ENCODE measurements at places on chromosomes 4 and X.
A peak's percentile ranks its signal among the peaks of the same experiment; 100 is the strongest.

GRCh38 chr4:46370531-46370930 is 19.4 kb downstream of the GABRA2 start:
- no peaks in the 10 kb centered on the region for H3K27me3 ChIP-seq
- no peaks in the 10 kb centered on the region for H3K36me3 ChIP-seq
- H3K27ac ChIP-seq = no peak overlapping the region
- DNase-seq = no peak
- no peak overlapping the region for H3K4me3 ChIP-seq

DNA sequence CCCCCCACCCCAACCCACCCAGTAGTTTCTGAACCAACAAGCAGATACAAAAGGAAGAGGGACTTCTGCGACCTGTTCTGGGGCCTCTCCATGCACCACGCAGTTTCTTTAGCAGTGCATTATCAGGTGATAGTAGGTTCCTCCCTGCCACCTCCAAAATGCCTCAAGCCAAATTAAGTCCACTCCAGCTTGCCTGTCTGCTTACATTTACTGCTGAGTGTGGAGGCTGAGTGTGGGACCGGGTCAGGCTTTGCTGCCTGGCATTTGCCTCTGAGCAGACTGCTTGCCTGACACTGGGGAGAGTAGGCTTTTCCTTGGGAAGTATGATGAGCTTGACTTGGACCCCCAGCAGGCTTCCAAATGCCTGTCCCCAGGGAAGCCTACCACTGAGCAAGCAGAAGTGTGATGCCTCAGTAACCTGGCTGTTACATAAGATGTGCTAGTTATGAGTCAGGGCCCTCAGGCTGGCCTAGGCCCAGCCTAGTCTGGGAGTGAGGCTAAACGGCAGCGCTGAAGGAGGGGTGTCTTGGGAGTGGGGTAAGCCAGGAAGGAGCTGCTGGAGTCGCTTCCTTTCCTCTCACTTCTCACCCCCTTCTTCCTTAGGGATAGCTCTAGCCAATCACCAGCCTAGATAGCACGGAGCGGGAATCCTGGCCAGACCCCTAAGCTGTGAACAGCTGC is 9.0 kb downstream of the TSC22D3 start:
- H3K4me3 ChIP-seq = no peak overlapping the region
- H3K27me3 ChIP-seq = no peaks in the 10 kb centered on the region
- H3K27ac ChIP-seq = no peak overlapping the region
- no peaks in the 10 kb centered on the region for H3K4me1 ChIP-seq

DNA sequence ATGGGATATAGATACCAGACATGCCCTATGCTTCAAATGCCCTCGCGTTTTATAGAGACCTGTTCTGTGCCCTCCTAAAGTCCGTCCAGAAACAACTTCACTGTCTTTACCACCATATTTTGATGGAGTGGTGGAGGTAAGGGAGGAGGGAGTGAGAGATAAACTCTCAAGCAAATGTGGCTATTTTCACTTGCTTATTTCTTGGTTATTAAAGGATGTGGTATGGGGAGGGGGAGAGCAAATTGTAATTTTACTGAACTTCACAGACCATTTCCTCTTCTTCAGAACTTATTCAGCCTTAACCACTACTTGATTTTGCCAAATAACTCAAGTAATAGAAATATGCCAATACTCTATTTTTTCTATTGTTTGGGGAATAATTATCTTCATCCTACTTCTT is 31.5 kb downstream of the GPR174 start:
- peaks cover 12% of the 10 kb centered on the region for H3K4me1 ChIP-seq
- H3K27ac ChIP-seq = no peak overlapping the region
- DNase-seq = no peak

DNA sequence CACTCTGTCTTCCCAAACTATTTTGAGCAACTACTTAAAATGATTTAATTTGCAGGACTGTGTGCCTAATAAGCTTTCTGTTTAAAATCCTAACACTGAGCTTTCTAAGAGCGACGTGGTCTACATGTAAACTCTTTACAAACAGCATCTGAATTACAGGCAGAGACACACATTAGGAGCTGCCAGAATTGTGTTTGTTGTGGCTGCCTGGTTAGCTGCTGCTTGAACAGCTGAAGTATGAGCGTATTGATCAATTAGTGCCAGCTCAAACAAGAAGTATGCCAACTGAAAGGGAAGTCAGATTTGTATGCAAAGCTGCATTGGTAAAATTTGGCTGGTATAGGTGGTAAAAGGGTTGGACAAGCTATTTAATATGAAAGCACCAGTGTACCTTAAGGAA is 384.4 kb downstream of the PCDH7 start:
- H3K4me3 ChIP-seq = no peak overlapping the region
- no peak for DNase-seq
- no peaks in the 10 kb centered on the region for H3K36me3 ChIP-seq

DNA sequence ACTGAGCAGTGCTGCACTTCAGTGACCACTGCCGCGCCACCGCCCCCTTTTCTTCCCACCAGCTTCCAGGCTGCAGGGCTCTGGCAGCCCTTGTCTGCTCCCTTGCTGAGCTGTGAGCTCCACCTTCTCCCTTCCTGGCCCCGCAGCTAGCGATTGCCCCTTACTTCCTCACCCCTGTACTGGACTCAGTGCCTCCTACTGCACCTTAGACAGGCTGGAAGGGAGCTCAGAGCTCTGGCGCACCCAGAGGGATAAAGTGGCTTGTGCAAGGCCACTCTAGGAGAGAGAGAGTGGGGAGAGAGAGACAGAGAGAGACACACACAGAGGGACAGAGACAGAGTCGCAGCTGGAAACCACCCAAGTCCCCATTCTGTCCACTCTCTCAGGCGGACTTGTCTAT is 6.0 kb downstream of the RASL11B start:
- no peak for DNase-seq
- no peaks in the 10 kb centered on the region for H3K36me3 ChIP-seq
- H3K27me3 ChIP-seq = no peaks in the 10 kb centered on the region
- H3K4me1 ChIP-seq = no peaks in the 10 kb centered on the region
- no peak overlapping the region for H3K4me3 ChIP-seq

DNA sequence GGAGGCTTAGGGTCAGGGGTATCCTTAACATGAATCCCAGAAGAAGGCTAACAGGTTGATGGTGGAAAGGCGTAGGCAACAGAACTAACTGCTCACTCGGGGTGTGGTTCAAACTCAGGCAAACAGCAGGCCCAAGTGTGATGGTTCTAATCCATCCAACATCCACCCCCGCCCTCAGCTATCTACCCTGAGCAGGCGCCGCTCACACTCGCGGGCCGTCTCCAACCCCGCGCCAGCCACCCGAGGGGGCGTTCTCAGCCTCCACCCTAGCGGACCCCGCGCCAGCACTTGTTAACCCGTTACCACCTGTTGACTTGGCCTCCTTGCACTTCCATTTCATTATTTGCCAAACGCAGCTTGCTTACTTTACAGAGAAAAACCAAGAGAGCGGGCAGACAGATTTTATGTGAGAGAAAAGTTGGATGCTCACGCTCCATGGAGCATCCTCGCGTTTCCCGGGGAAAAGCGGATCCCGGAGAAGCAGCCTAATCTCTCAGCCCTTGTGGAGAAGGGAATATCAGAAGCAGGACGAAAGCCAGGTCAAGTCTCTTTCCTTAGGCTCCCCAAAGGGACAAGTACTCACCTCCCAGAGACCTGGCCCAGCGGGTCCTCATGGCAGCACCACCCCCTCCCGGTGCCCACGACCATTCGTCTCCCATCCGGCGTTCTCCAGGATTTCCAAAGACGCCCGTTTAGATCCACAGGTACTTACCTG is 773 bp downstream of the SNCA start:
- H3K4me1 ChIP-seq = peaks cover 27% of the 10 kb centered on the region
- peak; percentile 71 for DNase-seq
- H3K27ac ChIP-seq = peak overlapping the region; percentile 85
- peak overlapping the region; percentile 77 for H3K4me3 ChIP-seq
- no peaks in the 10 kb centered on the region for H3K27me3 ChIP-seq
- peaks cover 17% of the 10 kb centered on the region for H3K36me3 ChIP-seq

GRCh38 chr4:2172627-2173231 is 69.2 kb downstream of the HAUS3 start:
- no peak overlapping the region for H3K4me3 ChIP-seq
- DNase-seq = no peak
- no peaks in the 10 kb centered on the region for H3K27me3 ChIP-seq
- H3K27ac ChIP-seq = no peak overlapping the region
- peaks cover 5% of the 10 kb centered on the region for H3K4me1 ChIP-seq

- no peaks in the 10 kb centered on the region for H3K4me1 ChIP-seq
- no peak overlapping the region for H3K27ac ChIP-seq
- H3K36me3 ChIP-seq = no peaks in the 10 kb centered on the region
- no peak overlapping the region for H3K4me3 ChIP-seq
- no peaks in the 10 kb centered on the region for H3K27me3 ChIP-seq
- DNase-seq = no peak
These were observed 314.1 kb downstream of the PPP1R2C start for GRCh38 chrX:42463706-42464490.

DNA sequence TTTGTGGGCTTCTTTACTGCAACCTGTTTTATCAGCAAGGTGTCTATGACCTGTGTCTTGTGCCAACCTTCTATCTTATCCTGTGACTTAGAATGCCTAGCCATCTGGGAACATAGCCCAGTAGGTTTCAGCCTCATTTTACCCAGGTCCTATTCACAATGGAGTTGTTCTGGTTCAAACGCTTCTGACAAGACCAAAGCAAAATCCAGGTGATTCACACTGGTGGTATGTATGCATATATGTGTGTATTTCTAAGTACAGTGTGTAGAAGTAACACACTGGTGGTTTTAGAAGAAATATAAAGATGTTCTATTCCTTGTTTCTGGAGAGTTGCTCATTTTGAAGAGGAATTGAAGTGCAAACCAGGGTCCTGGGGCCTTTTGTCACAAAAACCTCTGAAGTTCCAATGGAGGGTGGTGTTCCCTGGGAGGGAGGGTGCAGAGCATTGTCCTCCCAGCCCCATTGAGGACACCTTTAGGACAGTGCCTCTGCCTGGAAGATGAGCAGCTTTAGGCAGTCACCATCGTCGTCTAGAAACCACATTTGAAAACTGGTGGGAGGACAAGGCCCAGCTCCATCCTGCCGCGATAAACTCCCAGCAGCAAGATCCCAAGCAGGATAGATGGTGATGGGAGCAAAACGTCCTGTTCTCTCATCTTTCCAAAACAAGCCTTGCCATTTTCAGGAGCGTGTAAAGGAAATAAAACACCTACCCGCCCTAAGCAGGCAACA is 191.4 kb downstream of the TSPAN5 start:
- H3K36me3 ChIP-seq = peaks cover 4% of the 10 kb centered on the region
- no peaks in the 10 kb centered on the region for H3K27me3 ChIP-seq
- H3K4me1 ChIP-seq = peaks cover 13% of the 10 kb centered on the region
- H3K4me3 ChIP-seq = no peak overlapping the region
- no peak for DNase-seq

DNA sequence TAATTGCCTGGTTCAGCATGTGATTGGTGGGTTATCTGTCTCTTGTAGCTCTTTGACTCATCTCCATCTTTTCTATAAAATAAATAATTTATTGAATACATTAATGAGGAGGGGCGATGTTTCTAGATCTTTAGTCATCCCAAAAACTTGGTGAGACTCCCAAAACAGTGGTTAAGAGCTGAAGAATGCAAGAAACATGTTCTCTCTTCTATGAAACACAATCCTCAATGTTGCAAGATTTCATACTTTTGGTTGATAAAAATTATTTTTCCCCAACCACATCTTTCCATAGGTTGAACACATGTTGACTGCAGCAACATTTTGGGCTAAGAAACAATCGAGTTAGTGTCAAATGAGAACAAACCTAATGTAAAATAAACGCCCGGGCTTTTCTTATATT is 1.2 kb upstream of the TMEM47 start:
- H3K4me1 ChIP-seq = no peaks in the 10 kb centered on the region
- no peak for DNase-seq
- no peak overlapping the region for H3K27ac ChIP-seq
- no peak overlapping the region for H3K4me3 ChIP-seq
- H3K36me3 ChIP-seq = no peaks in the 10 kb centered on the region

GRCh38 chrX:142089193-142089592 is 115.9 kb downstream of the MAGEC2 start:
- DNase-seq = peak; percentile 0
- no peak overlapping the region for H3K27ac ChIP-seq
- H3K36me3 ChIP-seq = no peaks in the 10 kb centered on the region

DNA sequence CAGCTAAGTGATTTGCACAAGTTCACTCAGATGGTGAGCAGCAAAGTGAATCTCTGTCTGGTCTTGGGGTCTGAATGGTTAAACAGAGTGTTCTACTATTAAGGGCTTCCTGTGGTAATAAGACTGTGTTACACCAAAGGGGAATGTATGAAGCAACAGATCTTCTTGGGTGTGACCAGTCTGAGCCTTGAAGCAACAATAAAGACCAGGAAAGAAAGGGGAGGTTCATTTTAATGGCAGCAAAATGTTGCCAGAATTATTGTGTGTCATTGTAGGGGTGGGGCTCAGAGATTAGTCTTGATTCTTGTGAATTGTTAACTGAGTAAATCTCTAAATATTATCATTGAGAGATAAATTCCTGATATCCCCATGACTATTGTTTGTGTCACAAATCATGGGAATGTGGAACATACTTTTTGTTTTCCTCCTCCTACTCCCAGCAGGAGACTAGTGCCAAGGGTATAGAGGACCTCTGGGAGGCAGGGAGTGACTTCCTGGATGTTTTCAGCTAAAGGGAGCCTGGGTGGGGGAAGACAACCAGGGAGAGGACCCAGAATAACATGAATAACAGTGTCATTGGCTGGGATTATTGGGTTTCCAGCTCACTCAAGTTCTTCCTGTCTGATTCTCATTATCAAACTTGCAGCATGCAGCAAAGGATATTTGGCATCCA is 141.4 kb upstream of the PAK3 start:
- H3K27me3 ChIP-seq = no peaks in the 10 kb centered on the region
- H3K4me3 ChIP-seq = no peak overlapping the region
- DNase-seq = no peak
- no peaks in the 10 kb centered on the region for H3K36me3 ChIP-seq
- no peaks in the 10 kb centered on the region for H3K4me1 ChIP-seq

- no peaks in the 10 kb centered on the region for H3K27me3 ChIP-seq
- H3K4me3 ChIP-seq = no peak overlapping the region
- H3K4me1 ChIP-seq = no peaks in the 10 kb centered on the region
- H3K36me3 ChIP-seq = no peaks in the 10 kb centered on the region
These were observed 101.1 kb downstream of the MID1 start for GRCh38 chrX:10519278-10519677.

DNA sequence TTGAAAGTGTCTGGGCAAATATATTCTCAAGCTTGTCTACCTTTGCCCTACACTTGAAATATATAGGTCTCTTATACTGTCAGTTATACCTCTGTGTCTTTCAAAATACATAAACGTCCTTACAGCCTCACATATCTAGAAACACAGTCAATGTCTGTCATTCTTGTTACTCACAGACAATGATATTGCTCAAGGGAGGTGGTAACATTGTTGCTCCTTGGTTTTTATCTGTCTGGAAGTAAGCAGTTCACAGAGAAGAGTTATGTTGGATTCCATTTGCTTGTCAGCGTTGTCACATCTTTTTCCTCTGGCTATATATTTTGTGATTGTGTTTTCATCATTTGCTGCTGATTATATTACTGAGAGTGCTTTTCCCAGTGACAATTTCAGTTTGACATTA is 1528.9 kb downstream of the PCDH7 start:
- H3K4me1 ChIP-seq = no peaks in the 10 kb centered on the region
- no peak overlapping the region for H3K4me3 ChIP-seq
- DNase-seq = no peak
- H3K27me3 ChIP-seq = no peaks in the 10 kb centered on the region

GRCh38 chrX:148609515-148610327 is 109.3 kb downstream of the AFF2 start:
- H3K27me3 ChIP-seq = no peaks in the 10 kb centered on the region
- no peak overlapping the region for H3K27ac ChIP-seq
- H3K4me1 ChIP-seq = peaks cover 10% of the 10 kb centered on the region
